Inflammatory macrophage treated with lipopolysaccharide for 1 hour (primary cell): ENCODE measurements at places on chromosomes 1 and 21.

GRCh38 chr1:153831026-153831425 is 55.8 kb downstream of the SLC27A3 start:
- no peak for DNase-seq

DNA sequence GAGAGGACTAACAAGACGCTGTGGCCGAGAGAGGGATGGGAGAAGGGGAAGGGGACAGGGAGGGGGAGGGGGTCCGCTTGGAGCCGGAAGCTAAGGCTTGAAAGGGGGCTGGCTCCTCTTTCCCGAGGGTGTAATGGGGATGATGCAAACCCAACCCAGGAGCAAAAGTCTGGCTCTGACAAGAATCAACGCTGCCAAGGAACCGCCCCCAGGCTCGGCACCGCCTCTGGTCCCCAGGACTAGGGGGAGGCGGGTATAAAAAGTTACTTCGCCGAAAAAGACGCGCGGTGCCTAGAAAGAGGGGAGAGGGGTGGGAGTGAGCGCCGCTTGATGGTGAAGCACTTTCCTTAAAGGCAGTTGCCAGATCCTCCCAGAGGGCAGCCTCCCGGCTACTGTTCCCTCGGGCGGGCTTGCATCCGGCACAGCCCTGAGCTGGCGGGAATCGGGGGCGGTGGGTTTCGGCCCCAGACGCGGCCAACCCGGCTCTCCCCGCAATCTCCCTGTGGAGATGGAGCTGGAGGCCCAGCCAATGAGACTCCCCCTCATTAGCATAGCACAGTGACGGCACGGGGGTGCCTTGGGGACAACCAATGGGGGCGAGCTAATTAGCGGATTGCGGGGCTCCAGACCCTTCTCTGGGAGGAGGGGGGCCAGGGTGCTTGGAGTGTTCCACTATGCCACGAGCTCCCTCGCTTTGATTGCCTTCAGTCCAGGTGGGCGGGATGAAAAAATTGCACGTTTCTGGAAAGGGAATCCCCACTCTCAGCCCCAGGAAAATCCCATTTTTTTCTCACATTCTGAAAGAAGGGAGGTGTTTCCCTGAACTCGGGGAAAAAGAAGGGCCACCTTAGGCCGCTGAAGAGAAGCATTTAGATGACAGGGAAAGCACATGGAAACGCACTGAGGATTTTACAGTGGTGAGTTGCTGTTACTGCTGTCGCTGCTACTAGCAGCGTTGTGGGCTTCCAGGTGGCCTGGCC is at the start of gene KCNT2:
KCNT2 (minus strand) TSS at position 51 of the 980 bp plus-strand sequence. CDS start 131 bp downstream, outside the sequence.
- peak; percentile 33 for DNase-seq

GRCh38 chr21:29939924-29940275 is at the start of gene GRIK1:
Gene GRIK1 (minus strand): TSS chr21:29939996.
- DNase-seq, result no peak

- DNase-seq, result no peak
These were observed 140.2 kb downstream of the TRABD2B start for GRCh38 chr1:47856996-47857395.

- DNase-seq, result no peak
These were observed 45.3 kb upstream of the C1orf105 start for GRCh38 chr1:172375211-172375631.

DNA sequence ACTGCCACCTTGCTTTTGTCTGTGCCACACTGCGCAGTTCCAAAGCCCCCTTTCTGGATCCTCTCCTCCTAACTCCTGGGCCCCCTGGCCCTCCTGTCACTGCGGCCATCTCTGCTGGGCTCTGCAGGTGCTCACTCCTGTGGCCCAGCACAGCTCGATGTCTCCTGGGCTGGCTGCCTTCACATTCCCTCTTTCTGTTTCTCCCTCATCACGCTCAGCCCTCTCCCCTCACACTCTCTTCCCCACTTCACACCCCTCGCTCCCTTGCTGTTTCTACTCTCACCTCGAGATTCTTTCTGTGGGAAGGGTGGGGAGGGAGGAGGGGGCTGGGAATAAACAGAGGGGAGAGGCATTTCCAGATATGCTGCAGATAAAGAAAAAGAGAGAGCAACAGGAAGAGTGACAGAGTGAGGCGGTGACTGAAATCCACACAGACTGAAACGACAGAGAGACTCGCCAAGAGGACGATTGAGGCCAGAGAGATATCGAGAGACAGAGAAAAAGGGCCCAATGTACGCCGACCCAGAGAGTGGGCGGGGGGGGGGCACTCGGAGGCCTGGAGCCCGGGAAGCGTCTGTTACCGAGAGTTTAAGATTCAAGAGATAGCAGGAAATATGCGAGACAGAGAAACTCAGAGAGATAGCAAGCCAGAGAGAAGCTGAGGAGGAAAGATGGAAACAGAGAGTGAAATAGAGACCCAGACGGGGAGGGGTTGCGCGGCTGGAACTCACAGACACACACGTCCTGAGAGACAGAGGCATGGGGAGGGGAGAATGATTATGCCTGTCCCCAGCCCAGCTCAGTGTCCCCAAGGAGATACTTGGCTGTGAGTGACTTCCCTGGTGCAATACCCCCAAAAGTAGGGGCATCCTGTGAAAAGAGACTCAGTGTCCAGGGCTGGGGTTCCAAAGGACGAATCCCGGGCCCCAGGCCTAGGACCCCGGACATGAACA is 666 bp downstream of the CSF3R start:
- DNase-seq, result no peak

DNA sequence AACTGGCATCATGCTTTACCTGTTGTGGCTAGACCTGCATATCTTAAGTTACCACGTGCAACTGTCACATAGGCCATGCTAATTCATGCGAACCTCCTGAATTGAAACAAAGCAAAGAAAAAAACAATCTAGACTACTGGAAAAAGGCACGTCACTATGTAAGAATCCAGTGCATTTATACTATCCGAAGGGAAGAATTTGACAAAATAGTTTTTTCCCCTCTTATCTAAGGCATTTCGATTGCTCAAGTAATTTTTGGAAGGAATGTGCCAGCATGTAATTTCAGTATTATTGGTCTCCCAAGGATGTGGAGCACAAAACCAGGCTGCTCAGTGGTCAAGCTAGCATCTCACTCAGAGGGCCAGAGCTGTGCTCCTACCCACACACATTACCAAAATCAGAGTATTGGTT is 31.5 kb upstream of the C1orf198 start:
- DNase-seq, result no peak

GRCh38 chr1:211896958-211897357 is 66.4 kb upstream of the LPGAT1 start:
- no peak for DNase-seq

DNA sequence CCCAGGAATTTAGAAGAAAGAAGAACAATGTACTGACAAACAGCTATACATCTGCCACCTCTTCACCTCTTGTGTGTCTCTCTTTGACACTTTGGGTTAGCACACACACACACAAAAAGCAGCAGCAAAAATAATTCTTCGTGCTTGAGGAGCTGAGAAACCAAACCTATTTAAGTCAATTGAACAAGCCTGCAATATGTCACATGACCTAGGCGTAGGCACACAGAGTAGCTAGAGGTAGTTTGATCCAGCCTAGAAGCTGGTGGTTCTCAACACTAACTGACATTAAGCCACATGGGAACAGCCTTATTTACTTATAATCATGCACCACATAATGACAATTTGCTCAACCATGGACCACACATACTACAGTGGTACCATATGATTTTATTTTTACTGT is 32.3 kb downstream of the RRAGC start:
- DNase-seq, result no peak

GRCh38 chr1:182441719-182442118 is 8.2 kb upstream of the RGSL1 start:
- DNase-seq, result no peak

- DNase-seq, result no peak
These were observed 17.1 kb upstream of the A3GALT2 start for GRCh38 chr1:33338048-33338439.

- DNase-seq, result no peak
These were observed 85.1 kb downstream of the NID1 start for GRCh38 chr1:235979716-235980333.

GRCh38 chr1:169570172-169570574 is 16.1 kb downstream of the F5 start:
- no peak for DNase-seq

GRCh38 chr1:21110163-21110562 is 66.5 kb downstream of the EIF4G3 start:
- DNase-seq, result no peak
